Hematopoietic multipotent progenitor cell treated with erythropoietin and hydrocortisone succinate and interleukin-3 and kit ligand, for 4 days (in vitro differentiated cells): ENCODE measurements at places on chromosomes 16 and 17.

DNA sequence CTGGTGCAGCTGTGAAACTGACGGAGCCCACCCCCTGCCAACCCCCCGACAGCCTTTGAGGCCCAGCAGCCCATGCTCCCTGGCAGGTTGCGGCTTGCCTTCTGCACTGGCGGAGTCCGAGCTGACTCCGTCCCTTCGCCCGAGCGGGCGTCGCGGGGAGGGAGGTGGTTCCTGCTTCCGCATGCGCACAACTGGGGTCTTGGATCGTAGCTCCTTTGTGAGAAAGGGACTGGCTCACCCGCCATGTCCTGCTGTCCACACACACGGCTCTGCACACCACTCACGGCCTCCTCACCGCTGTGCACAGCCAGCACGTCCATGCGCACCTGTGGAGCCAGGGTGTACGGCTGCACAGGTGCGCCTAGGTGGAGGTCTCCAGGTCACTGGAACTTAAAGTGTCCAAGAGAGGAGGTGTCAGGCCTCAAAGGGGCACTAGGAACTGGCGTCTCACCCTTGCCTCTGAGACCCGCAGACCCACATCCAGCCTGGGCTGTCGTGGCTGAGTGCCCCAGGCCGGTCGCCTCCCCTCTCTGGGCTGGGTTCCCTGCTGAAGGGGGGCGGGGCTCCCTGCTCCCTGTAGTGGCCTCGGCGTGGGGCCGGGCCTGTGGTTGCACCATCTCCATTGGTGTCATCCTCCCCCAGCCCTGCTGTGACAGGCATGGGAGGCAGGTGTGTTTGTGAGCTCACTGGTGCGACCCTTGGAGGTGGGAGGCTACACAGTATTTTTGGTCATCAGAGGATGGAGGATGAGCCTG lies 45.3 kb downstream of the JPH3 start:
- peak; percentile 10 for DNase-seq

GRCh38 chr16:56349711-56350161 lies 75.6 kb downstream of the AMFR start:
- DNase-seq = no peak

- no peak for DNase-seq
Measured at GRCh38 chr16:88705801-88706228, 393 bp downstream of the RNF166 start.

GRCh38 chr17:65604070-65604469 lies 42.6 kb upstream of the AXIN2 start:
- no peak for DNase-seq

DNA sequence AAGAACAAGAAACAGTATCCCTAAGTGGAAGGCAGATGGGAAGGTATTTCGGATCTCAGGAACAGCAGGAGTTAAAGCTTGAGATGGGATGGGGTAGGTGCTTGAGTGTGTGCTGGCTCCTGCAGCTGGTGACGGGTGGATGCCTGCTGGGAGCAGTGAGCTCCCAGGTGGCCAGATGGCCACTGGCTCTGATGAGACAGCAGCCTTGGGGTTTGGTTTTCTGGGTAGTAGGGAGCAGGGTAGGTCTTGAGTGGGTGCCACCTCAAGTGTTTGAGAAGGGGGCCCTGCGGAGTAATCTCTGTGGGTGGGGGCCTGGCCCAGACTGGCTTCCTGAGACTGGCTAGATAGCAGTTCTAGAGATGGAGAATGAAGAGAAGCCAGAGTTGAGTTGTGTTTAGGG lies 10.3 kb downstream of the EPN2 start:
- DNase-seq = no peak

- DNase-seq = no peak
Measured at GRCh38 chr16:82185012-82185411, 15.0 kb upstream of the MPHOSPH6 start.

- DNase-seq = peak; percentile 80
Measured at GRCh38 chr16:66511602-66512271, 38.2 kb downstream of the TK2 start.

- no peak for DNase-seq
Measured at GRCh38 chr17:82338858-82339633, 5.5 kb upstream of the SECTM1 start.
